ENCODE measurements at places on chromosomes 3 and 15.

DNA sequence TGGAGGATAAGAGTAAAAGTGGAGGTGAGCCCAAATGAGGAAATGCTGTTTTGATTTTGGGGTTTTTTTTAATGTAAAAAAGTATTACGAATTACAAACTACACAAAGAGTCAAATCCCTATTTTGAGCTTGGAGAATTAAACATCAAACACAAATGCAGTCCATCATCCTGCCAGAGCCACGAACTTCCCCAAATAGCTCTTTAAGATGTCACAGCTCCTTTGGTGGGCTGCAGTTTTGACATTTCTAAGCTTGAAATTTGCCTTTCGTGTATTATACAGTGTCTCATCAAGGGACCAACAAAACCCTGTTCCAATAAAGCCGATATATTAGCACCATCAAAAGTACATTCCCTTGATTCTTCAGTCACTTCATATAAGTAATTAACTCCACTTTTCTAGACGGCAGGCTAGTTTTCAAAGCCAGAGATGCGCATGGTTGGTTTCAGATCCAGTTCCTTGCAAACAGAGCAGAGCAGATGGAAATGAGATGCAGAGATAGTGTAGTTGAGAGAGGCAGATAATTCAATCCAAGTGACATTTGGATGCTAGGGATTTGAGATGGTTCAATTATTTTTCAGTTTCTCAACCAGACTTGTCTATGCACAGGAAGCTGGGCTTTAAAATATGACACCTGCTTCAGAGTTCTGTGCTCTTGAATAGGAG lies 580.9 kb downstream of the EDEM1 start:
- no peak for DNase-seq

GRCh38 chr3:123394391-123395020 lies 54.4 kb downstream of the ADCY5 start:
- DNase-seq, result no peak

DNA sequence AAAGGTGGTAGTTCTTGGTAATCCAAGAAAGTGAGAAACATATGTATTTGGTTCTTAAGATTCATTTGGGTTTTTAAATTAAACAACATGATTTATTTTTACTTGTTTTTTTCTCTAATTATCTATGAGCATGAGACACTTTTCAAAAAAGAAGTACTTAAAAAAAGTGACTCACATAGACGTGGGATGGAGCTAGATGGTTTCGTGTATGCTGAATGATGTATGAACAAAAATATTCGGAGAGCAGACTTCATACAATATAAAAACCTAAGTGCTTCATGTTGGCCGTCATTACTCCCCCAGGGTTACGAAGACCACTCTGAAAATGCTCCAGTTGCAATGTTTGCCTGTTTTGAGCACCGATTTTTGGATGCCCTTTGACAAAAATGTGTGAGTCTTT lies 90.9 kb downstream of the RORA start:
- DNase-seq, result no peak

DNA sequence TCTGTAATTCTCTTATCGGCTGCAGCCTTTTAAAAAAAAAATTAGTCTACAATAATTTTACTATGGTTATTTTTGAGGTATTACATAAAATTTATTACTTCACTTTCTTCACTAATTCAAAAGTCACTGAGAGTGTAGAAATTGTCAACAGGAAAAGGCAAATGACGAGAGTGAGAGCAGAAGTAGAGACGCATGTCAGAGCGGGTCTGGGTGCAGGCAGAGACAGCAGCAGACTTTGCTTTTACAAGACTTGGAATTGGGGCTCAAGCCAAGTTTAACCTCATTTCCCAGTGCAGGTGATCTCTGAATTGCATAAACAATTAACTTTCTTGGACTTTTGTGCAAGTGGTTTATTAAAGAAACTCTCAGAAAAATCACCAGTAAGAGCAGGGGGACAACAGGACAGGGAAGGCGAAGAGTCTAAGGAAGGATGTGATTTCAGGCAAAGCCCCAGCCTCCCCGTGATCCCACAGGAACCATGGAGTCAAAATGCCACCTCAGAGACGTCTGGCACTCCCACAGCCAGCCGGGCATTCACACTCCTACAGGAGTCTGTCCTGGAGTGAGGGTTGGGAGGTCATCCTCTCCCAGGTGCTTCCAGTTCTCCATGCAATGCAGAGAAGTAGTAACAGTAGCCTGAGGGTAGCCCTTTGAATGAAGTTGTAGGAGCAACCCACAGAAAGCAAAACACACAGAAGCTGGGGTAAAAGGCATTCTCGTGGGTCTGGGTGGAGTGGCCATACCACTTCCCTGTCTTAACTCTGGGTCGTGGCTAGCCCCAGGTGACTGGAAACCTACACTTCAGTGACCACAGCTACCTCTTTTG lies 274.0 kb upstream of the TGFBR2 start:
- no peak for DNase-seq

GRCh38 chr3:114666623-114667022 lies 372.8 kb downstream of the TIGIT start:
- no peak for DNase-seq

GRCh38 chr3:57383406-57383805 lies 90.9 kb upstream of the ASB14 start:
- DNase-seq, result no peak

DNA sequence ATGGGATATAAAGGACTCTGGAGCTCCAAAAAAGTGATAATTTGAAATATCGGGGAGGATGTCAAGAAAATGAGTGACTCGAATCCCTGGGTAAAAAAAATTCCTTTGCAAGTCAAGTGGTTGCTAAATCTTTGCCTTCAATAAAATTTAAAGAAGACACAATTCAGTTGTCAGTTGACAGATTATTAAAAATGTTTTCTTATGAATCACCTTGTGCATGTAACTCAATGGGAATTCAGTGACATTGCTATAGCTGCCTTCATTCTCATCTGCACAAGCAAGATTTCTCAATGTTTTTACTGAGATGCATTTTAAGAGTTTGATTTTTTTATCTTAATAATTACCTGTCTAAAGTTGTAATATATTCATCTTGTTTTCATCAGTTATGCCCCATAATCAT lies 264.0 kb upstream of the IL12A start:
- no peak for DNase-seq

GRCh38 chr3:129282727-129283327 lies 4.2 kb downstream of the HMCES start:
- no peak for DNase-seq

GRCh38 chr3:180684807-180685206 lies 5.5 kb upstream of the CCDC39 start:
- DNase-seq, result no peak

DNA sequence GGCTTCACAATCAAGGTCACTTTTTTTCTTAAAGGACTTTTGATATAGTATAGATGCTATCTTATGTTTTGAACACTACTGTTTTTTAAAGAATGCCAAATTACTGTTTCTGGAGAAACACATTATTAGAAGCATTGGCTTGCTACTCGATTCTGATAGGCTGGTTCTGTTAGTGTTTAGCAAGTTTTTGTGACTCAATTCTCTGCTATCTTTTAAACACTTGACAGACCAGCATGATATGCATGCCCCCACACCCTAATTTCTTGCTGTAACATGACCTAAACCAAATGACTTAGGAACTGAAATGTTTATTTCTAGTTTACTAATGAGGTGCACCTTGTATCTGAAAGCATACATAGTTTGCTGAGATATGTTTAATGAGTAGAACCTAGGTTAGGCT lies 5.5 kb upstream of the IL20RB start:
- DNase-seq, result no peak

DNA sequence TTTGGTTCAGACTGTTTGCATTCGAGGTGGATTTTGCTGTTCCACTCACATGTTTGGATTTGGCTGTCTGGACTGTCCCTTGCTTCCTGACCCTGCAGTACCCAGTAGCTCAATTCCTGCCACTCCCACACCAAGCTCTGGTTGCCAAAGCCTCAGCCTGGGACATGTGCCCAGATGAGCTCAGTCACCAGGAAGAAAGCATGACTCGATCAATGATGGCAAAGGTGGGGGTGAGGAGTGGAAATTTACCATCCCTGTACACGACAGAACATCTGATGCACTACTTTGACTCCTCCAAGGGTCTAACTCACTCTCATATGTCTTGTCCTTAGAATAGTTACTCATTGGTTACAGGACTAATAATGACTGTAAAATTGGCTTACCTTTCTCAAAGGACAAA lies 45.2 kb downstream of the ZNF385D start:
- no peak for DNase-seq

GRCh38 chr15:101088788-101089578 lies 162.9 kb downstream of the CHSY1 start:
- no peak for DNase-seq

- DNase-seq, result no peak
Measured at GRCh38 chr3:36476286-36476942, 96.1 kb downstream of the STAC start.

DNA sequence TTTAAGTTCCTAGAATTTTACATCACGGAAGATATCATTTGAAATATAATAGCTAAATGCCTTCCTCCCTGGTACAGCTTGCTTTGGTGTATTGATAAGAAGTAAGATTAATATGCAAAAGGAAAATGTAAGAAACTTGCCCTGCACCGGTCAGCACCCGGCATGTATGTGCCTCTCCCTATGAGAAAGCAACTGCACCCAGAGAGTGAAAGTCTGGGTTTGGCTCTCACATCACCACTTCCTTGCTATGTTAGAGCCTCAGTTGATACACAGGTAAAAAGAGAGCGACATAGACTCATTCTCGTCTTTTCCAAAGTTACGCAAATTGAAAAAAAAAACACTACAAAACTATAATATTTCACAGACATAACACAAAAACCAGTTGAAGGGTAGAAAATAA lies 96.7 kb downstream of the FOXP1 start:
- DNase-seq, result no peak

DNA sequence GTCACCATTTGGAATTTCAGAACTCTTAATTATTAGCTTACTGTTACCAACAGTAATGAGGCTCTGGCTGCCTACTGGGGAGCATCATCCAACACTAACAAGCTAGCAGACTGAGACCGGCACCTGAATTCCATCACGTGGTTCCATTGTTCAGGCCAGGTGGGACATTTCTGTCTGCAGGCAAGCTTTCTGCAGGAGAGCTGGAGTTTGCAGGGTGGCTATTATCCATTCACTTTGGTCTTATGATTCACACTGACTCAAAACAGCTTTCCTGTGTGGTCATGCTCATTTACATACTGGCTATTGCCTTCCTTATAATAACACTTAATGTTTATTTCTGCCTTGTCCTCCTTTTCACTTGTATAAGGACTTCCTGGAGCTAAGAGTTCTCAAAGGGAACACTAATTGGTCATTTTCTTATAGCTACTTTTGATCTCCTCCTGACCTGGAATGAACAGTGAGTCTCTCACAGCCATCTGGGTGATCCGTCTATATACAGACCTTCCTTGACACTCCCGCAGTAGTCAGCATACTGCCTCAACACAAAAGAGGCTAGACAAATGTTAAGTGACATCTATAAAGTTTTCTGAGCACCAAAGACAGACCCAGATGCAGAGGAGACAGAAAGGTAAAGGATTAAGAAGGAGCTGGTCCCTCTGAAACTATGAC lies 695.4 kb downstream of the FHIT start:
- DNase-seq, result no peak

Data from NCI-H2081 treated with DMSO at 0.1 percent for 48 hours (cell line).